ENCODE measurements at places on chromosomes 12 and 14.

DNA sequence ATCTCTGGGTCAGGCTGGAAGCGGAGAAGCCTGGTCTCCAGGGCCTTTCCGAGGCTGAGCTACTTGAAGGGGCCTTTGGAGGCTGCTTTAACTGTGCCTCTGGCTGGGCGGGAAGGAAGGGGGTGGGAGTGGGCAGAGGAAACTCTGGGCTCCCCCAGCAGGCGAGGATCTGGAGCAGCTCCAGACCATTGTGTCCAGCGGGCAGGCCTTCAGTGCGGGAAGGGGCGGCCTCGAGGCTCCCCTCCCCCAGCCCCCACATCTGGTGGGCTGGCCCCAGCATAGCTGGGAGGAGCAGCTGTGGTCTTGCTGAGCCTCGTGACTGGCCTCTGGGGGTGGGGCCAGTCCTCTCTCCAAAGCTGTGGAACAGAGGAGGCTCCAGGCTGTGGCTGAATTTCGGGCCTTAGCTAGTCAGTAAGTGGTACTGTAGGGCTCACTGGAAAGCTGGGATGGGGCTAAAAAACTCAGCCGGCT is 3.4 kb downstream of the TAMALIN start:
- DNase-seq, result no peak

DNA sequence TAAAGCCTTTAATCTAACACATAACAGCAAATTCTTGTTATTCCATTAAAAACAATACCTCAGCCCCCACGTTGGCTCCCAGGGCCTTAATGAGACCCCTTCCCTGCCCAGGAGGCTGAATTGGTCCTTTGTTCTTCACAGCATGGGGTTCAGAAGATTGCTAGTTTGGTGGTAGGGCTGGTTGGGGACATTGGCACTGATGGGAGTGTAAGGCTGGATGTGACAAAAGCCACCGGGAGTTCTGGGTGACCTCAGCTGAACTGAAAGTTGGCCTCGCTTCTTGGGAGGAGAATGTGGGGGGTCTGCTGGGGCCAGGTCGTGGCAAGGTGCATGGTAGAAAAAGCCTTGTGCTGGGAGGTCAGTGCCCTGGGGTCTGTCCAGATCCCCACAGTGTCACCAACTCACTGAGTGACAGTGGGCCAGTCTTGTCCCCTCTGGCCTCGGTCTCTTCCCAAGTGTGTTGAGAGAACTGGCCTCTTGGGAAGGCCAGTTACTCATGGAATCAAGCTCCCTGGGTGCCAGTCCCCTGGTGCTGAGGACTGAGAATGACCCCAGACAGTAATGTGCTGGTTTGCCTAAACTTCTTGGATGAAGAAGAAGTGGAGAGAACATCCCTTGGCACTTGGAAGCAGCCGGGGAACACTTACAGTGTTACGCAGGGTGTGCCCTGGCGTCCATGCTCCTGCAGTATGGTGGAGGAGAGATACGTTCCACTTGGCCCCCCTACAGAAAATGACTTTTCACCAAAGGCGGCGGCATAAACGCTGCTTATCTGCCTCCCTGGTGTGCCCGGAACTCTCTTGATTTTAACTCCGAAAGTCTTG is 283.7 kb upstream of the RTL1 start:
- no peak for DNase-seq

GRCh38 chr14:65946494-65946893 is 534.0 kb downstream of the FUT8 start:
- DNase-seq, result no peak

- DNase-seq, result no peak
Measured at GRCh38 chr12:33438851-33439586, 600 bp downstream of the SYT10 start.

- no peak for DNase-seq
Measured at GRCh38 chr14:76827696-76828296, 1.6 kb downstream of the LRRC74A start.

- DNase-seq, result no peak
Measured at GRCh38 chr12:24062642-24063245, 113.3 kb upstream of the SOX5 start.

All from activated CD4-positive, alpha-beta T cell treated with anti-CD3 and anti-CD28 coated beads, Interleukin-2, amount 10 ng/mL, durations not matched to agents 7 days and 5 days (primary cell).